ENCODE measurements at places on chromosomes 4 and X.

DNA sequence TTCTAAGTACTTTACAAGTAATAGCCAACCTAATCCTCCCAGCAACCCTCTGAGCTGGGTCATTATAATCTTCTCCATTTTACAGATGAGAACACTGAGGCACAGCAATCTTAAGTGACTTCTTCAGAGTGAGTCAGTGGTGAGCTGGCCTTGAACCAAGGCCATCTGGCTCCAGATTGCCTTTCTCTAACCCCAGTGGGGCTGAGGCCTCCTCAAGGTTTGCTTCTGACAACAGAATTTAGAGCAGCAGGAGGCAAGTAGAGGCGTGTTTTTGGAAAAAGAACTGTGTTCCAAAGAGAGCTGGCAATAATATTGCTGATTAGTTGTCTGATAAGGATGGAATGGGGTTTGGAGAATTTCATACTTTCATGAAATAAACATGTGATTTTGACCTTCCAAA is 41.2 kb downstream of the PIR start:
- DNase-seq = no peak
- no peak overlapping the region for H3K27ac ChIP-seq
- no peak overlapping the region for H3K4me3 ChIP-seq
- H3K4me1 ChIP-seq = no peaks in the 10 kb centered on the region
- no peaks in the 10 kb centered on the region for H3K36me3 ChIP-seq

- H3K4me1 ChIP-seq = no peaks in the 10 kb centered on the region
- H3K4me3 ChIP-seq = no peak overlapping the region
- peak; percentile 40 for DNase-seq
- H3K36me3 ChIP-seq = no peaks in the 10 kb centered on the region
- no peak overlapping the region for H3K27ac ChIP-seq
Observed at GRCh38 chr4:15436513-15436912, 8.7 kb downstream of the C1QTNF7 start.

DNA sequence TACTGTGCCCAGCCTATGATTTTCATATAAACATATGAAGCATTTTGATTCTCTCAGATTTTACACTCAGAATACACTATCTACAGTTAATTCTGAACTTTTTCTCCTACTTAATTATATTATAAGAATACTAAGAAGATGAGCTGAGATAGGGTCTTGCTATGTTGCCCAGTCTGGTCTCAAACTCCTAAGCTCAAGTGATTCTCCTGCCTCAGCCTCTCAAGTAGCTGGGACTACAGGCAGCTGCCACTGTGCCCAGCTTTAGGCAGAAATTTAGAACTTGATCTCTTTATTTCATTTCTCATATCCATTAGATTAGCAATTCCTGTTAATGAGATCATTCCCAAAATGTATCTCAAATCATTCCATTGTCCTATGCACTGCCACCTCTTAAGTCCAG is 4.7 kb upstream of the LARP1B start:
- H3K27me3 ChIP-seq = no peaks in the 10 kb centered on the region
- no peak for DNase-seq
- no peaks in the 10 kb centered on the region for H3K36me3 ChIP-seq
- no peak overlapping the region for H3K4me3 ChIP-seq

DNA sequence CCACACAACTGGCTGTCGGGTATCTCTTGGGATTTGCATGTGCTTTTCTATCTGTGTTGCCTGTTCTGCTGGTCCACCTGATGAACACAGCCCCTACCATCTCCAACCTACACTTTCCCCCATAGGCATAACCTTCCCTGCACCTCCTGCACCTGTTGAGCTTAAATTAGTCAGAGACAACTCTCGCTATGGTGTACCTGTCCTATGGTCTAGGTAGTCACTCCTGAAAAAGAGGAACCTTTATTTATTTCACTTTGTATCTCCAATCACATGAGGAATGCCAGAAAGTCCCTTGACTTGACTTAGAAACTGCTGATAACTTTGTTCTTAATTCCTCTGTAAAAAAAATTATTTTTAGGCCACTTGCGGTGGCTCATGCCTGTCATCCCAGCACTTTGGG is 338.1 kb downstream of the DHRSX start:
- no peak overlapping the region for H3K27ac ChIP-seq
- no peak for DNase-seq
- H3K4me3 ChIP-seq = no peak overlapping the region
- H3K36me3 ChIP-seq = no peaks in the 10 kb centered on the region
- no peaks in the 10 kb centered on the region for H3K4me1 ChIP-seq

GRCh38 chr4:164802301-164802901 is 48.5 kb downstream of the SMIM31 start:
- H3K27me3 ChIP-seq = peaks cover 5% of the 10 kb centered on the region
- no peak for DNase-seq
- no peak overlapping the region for H3K4me3 ChIP-seq
- H3K4me1 ChIP-seq = no peaks in the 10 kb centered on the region

DNA sequence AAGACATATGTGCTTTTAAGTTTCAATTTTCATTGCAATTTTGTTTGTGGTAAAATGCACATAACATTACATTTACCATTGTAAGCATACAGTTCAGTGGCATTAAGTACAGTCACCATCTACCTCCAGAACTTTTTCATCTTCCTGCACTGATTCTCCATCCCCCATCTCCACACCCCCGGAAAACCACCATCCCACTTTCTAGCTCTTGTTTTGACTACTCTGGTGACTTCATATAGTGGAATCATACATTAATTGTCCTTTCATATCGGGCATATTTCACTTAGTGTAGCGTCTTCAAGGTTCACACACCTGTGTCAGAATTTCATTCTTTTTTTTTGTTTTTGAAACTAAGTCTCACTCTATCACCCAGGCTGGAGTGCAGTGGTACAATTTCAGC is 143.5 kb downstream of the GPR143 start:
- peaks cover 5% of the 10 kb centered on the region for H3K4me1 ChIP-seq
- H3K4me3 ChIP-seq = no peak overlapping the region
- H3K27me3 ChIP-seq = no peaks in the 10 kb centered on the region
- no peak overlapping the region for H3K27ac ChIP-seq
- no peak for DNase-seq

DNA sequence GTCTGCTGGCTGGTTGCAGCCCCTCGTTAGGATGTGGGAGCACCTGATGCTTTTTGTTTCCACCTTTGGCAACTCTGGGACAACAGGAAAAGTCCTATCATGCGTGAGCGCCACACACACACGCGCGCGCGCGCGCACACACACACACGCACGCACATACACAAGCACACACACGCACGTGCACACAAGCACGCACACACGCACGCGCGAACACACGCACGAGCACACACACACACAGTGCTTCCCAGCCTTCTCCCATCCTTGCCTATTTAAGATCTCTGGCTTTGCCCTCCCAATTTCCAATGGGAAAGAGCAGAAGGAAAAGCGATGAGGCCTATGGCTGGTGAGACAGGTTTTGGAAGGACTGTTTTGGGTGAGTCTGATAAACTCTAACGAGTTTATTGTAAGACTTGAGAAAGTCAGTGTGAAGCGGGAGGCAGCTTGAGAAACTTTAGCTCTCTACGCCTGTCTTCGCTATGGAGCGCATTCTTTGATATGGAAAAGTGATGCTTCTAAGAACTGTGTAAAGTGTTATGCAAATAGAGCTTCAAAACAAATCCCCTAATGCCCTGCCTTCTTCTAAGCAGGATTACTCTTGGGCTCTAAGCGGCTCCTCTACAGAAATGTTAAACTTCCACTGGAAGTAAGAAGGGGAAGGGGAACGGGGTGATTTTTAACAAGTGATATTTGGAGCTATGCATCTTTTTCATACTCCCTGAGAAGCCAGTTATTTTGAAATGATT is 11.8 kb downstream of the SUPT20HL1 start:
- H3K27ac ChIP-seq = no peak overlapping the region
- no peak overlapping the region for H3K4me3 ChIP-seq
- H3K36me3 ChIP-seq = no peaks in the 10 kb centered on the region
- H3K4me1 ChIP-seq = no peaks in the 10 kb centered on the region
- peaks cover 31% of the 10 kb centered on the region for H3K27me3 ChIP-seq

DNA sequence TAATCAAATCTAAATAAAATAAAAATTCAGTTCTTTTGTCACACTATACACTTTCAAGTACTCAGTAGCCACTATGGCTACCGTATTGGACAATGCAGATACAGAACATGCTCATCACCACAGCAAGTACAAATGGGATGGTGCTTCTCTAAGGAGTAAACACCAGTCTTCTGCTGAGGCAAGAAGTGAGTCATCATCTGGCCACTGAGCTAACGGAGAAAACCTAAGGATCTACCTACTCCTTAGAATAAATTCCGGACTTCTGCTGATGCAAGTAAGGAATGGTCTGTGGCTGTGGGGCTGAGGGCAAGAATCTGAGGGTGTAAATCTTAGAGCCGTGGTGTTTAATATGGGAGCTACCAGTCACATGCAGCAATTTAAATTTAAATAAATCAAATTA is 11.3 kb upstream of the RBMXL3 start:
- no peak overlapping the region for H3K27ac ChIP-seq
- H3K4me1 ChIP-seq = no peaks in the 10 kb centered on the region
- H3K27me3 ChIP-seq = no peaks in the 10 kb centered on the region
- H3K36me3 ChIP-seq = no peaks in the 10 kb centered on the region
- H3K4me3 ChIP-seq = no peak overlapping the region

- DNase-seq = no peak
- no peaks in the 10 kb centered on the region for H3K27me3 ChIP-seq
- H3K4me1 ChIP-seq = no peaks in the 10 kb centered on the region
- H3K36me3 ChIP-seq = no peaks in the 10 kb centered on the region
- H3K27ac ChIP-seq = no peak overlapping the region
Observed at GRCh38 chr4:14165222-14165920, 537.8 kb upstream of the BOD1L1 start.

- H3K27ac ChIP-seq = no peak overlapping the region
- no peak overlapping the region for H3K4me3 ChIP-seq
- no peaks in the 10 kb centered on the region for H3K27me3 ChIP-seq
Observed at GRCh38 chrX:12309040-12309743, 170.9 kb downstream of the FRMPD4 start.

DNA sequence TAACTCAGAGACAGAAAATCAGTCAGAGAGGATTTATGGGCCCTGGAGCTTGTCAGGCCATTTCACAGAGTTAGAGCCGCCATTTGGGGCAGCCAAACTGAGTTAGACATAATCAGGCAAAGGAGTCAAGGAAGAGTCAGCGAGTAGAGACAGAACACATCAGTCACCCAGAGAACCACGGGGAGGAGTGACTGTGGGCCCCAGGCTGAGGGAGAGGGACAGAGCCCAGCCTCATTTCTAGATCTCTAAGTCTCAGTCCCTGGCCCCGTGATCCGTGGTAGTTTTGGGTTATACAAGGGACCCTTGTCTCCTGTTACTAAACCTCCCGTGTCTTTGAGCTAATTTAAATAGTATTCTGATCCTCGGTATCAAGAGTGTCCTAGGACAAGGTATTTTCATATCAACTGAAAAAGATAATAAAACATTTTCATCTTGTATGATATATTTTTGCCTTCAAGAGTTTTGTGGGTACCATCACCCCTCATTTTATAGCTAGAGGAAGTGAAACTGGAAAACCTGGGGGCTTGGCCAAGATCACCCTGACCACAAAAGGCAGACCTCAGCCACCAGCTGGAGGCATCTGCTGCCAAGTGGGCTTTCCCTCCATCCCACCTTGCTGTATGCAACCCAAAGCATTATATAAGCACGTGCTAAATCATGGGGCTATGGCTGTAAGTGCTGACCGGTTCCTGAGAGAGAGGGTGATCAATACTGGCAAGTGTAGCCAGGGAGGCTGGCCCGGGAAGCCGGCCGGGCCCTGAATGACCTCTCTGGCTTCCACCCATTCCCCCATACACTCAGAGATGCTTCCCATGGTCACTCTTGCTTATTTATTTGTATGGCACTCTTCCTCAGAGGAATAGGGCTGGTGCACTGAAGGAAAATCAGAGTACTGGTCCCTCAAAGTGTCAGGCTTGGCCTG is 204.1 kb downstream of the BCOR start:
- H3K4me3 ChIP-seq = no peak overlapping the region
- H3K36me3 ChIP-seq = no peaks in the 10 kb centered on the region
- H3K4me1 ChIP-seq = peaks cover 17% of the 10 kb centered on the region
- peaks cover 36% of the 10 kb centered on the region for H3K27me3 ChIP-seq
- H3K27ac ChIP-seq = no peak overlapping the region
- no peak for DNase-seq

DNA sequence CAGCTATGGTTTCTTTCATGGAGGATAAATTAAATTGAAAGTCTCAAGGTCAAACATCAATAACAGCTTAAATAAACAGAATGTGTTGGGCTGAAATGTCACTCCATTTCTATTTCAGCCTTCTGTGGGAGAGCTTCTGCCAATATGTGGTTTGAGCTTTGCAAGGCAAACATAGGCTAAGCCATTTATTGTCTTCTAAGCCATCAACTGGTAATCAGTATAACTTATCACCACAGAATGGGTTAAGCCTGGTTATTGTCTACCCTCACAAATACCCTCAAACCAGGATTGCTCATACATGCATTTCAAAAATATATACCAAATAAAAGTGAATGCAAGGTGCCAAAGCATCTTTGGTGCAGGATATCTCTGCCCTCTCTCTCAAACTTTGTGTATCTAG is 52.7 kb downstream of the GABRB1 start:
- H3K36me3 ChIP-seq = no peaks in the 10 kb centered on the region
- H3K27me3 ChIP-seq = no peaks in the 10 kb centered on the region
- H3K27ac ChIP-seq = no peak overlapping the region

Measured in mesenchymal stem cell (in vitro differentiated cells and primary cell).